ENCODE measurements at places on chromosomes 5 and 9.
A peak's percentile ranks its signal among the peaks of the same experiment; 100 is the strongest.

GRCh38 chr5:61409568-61409967 is 77.5 kb downstream of the ZSWIM6 start:
- peaks cover 49% of the 10 kb centered on the region for H3K4me1 ChIP-seq
- H3K36me3 ChIP-seq = no peaks in the 10 kb centered on the region
- DNase-seq = no peak
- no peaks in the 10 kb centered on the region for H3K27me3 ChIP-seq
- no peak overlapping the region for H3K27ac ChIP-seq
- H3K4me3 ChIP-seq = no peak overlapping the region

DNA sequence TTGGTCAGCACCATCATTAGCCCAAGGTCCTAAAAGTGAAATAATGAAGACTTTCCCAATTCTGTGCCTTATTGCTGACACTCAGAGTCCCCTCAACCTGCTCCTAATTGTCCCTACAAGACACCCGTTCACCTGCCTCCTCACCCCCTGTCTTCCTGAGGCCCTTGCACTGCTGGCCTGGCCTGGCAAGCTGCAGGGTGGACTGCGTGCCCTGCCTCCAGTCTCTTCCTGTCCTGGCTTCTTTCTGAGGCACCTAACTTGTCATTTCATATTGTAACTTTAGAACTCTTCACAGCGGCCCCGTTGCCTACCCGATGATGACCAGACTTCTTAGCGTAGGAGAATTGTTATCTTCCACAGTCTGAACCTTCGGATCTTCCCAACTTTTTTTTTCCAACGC is 153.9 kb downstream of the SMARCA2 start:
- H3K27me3 ChIP-seq = no peaks in the 10 kb centered on the region
- H3K4me1 ChIP-seq = peaks cover 18% of the 10 kb centered on the region
- DNase-seq = no peak

DNA sequence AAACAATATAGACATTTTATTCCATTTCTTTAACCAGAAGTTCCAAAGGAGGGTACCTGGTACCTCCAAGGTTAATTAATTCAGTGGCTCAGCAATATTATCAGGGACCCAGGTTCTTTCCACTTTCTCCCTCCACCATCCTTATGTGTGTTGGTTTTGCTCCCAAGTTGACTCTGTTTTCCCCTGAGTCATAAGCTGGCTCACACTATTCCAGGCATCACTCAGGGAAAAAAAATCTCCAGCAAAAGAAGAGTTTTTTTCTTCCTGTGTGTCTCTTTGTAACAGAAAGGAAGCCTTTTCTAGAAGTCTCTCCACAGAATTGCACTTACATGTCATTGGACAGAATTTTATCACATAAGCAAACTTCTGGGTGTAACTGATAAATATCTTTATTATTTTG is 31.2 kb upstream of the GALNT10 start:
- no peak overlapping the region for H3K27ac ChIP-seq
- H3K27me3 ChIP-seq = peaks cover 11% of the 10 kb centered on the region
- no peak overlapping the region for H3K4me3 ChIP-seq
- no peaks in the 10 kb centered on the region for H3K36me3 ChIP-seq
- no peaks in the 10 kb centered on the region for H3K4me1 ChIP-seq

DNA sequence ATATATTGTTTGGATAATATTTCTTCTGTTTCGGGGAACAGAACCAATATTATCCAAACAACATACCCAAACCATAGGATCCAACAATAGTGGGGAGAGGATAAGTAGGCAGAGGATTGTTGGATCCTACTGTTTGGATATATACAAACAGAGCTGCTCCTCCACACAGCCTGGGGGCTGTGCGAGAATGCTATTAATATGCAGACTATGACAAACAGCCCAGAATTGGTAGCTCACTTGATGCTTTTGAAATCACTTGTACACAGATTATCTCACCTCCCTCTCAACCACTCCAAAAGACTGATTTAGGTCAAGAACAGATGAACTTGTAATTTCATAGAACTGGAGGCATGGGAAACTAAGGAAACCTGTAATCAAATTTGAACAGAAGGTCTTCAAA is 24.4 kb upstream of the MLANA start:
- no peaks in the 10 kb centered on the region for H3K36me3 ChIP-seq
- H3K27ac ChIP-seq = no peak overlapping the region
- peaks cover 15% of the 10 kb centered on the region for H3K4me1 ChIP-seq
- no peaks in the 10 kb centered on the region for H3K27me3 ChIP-seq

GRCh38 chr5:56492812-56493211 is 259.7 kb upstream of the ANKRD55 start:
- H3K27ac ChIP-seq = no peak overlapping the region
- H3K4me3 ChIP-seq = no peak overlapping the region
- H3K27me3 ChIP-seq = no peaks in the 10 kb centered on the region

- no peak overlapping the region for H3K4me3 ChIP-seq
- DNase-seq = no peak
- H3K27me3 ChIP-seq = no peaks in the 10 kb centered on the region
- peak overlapping the region; percentile 8 for H3K27ac ChIP-seq
- H3K4me1 ChIP-seq = no peaks in the 10 kb centered on the region
These were observed 217.8 kb upstream of the TLE4 start for GRCh38 chr9:79353856-79354520.

GRCh38 chr5:121968910-121969607 is 7.3 kb downstream of the SRFBP1 start:
- peaks cover 17% of the 10 kb centered on the region for H3K36me3 ChIP-seq
- no peaks in the 10 kb centered on the region for H3K27me3 ChIP-seq
- H3K27ac ChIP-seq = no peak overlapping the region
- no peak for DNase-seq
- no peaks in the 10 kb centered on the region for H3K4me1 ChIP-seq

- H3K36me3 ChIP-seq = peaks cover 16% of the 10 kb centered on the region
- H3K4me3 ChIP-seq = no peak overlapping the region
- no peak overlapping the region for H3K27ac ChIP-seq
- DNase-seq = no peak
- H3K27me3 ChIP-seq = no peaks in the 10 kb centered on the region
- H3K4me1 ChIP-seq = peaks cover 32% of the 10 kb centered on the region
These were observed 52.6 kb downstream of the RAI14 start for GRCh38 chr5:34708777-34709176.

- no peak for DNase-seq
- no peak overlapping the region for H3K27ac ChIP-seq
- H3K27me3 ChIP-seq = peaks cover 37% of the 10 kb centered on the region
- H3K36me3 ChIP-seq = no peaks in the 10 kb centered on the region
These were observed 106.0 kb upstream of the ERCC6L2 start for GRCh38 chr9:95769473-95769872.

DNA sequence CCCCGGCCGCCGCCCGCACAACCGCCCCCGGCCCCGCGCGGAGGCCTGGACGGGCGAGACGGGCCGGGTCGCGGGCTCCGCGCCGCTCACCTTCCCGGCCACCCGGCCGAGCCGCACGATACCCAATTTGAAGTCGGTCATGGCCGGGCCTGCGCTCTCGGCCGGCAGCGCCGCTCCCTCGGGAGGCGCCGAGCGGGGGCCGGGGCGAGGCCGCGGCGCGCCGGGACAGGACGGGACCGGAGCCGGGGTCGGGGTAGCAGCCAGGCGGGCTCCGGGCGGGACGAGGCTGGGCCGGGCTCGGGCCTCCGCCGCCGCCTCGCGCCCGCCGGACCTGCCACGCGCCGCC is 216 bp downstream of the ZMYND19 start:
- H3K36me3 ChIP-seq = peaks cover 4% of the 10 kb centered on the region
- peaks cover 23% of the 10 kb centered on the region for H3K4me1 ChIP-seq
- H3K27ac ChIP-seq = no peak overlapping the region
- no peaks in the 10 kb centered on the region for H3K27me3 ChIP-seq

DNA sequence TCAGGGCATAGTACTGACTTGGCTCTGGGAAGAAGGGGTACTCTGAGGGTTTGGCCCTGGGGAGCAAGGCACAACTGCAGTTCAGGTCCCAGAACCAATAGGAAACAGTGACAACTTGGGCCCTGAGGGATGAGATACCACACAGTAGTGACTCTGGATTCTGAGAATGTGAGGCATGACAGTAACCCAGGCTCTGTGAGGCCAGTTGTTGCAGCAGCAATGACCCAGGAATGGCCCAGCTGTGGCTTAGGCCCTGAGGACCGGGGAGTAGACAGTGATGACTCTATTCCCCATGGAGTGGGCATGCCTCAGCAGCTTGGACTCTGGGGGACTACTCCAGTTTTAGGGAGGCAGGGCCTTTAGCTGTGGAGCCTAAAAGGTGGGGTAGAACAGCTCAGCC is 21.5 kb upstream of the NFIL3 start:
- no peak overlapping the region for H3K4me3 ChIP-seq
- no peaks in the 10 kb centered on the region for H3K4me1 ChIP-seq
- peaks cover 3% of the 10 kb centered on the region for H3K27me3 ChIP-seq
- H3K27ac ChIP-seq = no peak overlapping the region
- peaks cover 3% of the 10 kb centered on the region for H3K36me3 ChIP-seq

DNA sequence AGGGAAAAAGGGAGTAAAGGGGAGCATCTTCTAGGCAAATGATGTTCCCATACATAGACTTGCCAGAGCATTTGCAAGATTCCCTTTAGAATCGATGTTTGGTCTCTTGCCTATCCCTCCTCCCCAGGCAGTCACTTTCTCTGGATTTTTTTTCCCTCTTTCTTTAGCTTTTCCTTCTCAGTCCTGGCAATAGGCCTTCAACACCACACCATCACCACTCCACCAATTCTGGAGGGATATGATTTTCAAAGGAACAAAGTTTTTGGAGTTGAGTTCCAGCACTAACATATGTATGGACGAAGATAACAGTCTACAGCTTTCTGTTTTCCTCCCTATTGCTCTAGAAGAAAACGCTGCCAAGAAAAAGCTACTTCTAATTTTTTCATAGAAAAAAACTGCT is 377.4 kb downstream of the PDE4D start:
- H3K4me3 ChIP-seq = no peak overlapping the region
- no peaks in the 10 kb centered on the region for H3K4me1 ChIP-seq
- H3K36me3 ChIP-seq = no peaks in the 10 kb centered on the region
- no peak for DNase-seq
- no peak overlapping the region for H3K27ac ChIP-seq

GRCh38 chr5:57825031-57825686 is 342.5 kb upstream of the ACTBL2 start:
- H3K4me3 ChIP-seq = no peak overlapping the region
- H3K27me3 ChIP-seq = no peaks in the 10 kb centered on the region
- peaks cover 3% of the 10 kb centered on the region for H3K36me3 ChIP-seq
- DNase-seq = no peak
- H3K27ac ChIP-seq = no peak overlapping the region
- H3K4me1 ChIP-seq = peaks cover 13% of the 10 kb centered on the region

DNA sequence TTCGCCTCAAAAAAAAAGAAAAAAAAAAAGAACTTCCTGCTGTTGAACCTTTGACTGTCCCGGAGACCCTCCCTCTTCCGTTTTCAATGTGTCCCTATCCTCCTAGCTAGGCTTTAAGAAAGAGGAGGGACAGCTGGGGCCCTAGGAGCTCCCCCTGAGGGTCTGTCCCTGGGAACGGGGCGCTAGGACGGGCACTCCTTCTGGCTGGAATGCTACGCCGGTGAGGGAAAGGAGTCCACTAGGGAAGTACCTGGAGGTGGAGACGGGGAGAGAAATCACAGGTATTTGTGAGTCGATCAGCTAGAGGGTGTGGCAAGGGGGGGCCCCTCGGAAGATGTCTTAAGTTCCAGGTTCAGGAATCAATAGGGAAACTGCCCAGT is 4.6 kb downstream of the SIT1 start:
- peaks cover 5% of the 10 kb centered on the region for H3K27me3 ChIP-seq
- H3K27ac ChIP-seq = peak overlapping the region; percentile 54
- peak; percentile 21 for DNase-seq
- H3K4me1 ChIP-seq = peaks cover 26% of the 10 kb centered on the region
- peak overlapping the region; percentile 96 for H3K4me3 ChIP-seq
- peaks cover 5% of the 10 kb centered on the region for H3K36me3 ChIP-seq

GRCh38 chr5:181241393-181241975 is 2.2 kb downstream of the RACK1 start:
- peak overlapping the region; percentile 100 for H3K4me3 ChIP-seq
- peaks cover 58% of the 10 kb centered on the region for H3K4me1 ChIP-seq
- peaks cover 46% of the 10 kb centered on the region for H3K36me3 ChIP-seq
- peak overlapping the region; percentile 88 for H3K27ac ChIP-seq
- H3K27me3 ChIP-seq = peaks cover 7% of the 10 kb centered on the region

DNA sequence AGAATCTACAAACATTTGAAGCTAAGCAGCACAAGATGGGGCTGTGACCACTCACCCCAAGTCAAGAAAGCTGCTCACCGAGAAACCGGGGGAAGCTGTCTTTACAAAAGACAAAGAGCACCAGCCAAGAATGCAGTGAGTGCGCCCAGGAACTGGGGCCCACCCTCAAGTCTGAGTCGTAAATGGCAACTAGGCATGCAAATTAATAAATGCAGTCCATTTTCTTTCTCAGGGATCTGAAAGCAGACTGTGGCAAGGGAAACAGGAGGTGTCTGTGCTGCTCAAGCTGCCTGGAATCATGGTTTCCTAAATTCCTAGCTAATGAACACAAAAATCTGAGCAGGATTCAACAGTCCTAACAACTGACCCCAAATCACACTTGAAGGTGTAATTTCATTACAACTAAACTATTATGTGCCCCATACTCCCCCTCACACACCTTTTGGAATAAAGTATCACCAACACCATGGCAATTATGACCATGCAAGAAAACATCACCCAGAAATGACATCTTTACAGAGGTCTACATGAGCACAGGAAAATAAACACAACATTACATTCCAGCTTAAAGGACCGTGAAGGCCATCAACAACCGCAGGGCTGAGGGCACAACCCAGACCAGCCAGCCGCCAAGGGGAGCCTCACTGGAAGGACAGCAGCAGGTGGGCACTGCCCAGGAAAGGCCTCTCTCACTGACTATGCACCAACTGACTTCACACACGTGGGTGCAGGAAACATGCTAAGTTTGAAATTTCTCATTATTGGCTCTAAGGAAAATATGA is 17.6 kb downstream of the NSUN2 start:
- H3K27me3 ChIP-seq = no peaks in the 10 kb centered on the region
- H3K4me1 ChIP-seq = no peaks in the 10 kb centered on the region
- peaks cover 9% of the 10 kb centered on the region for H3K36me3 ChIP-seq
- no peak overlapping the region for H3K27ac ChIP-seq

- H3K27me3 ChIP-seq = no peaks in the 10 kb centered on the region
- no peak overlapping the region for H3K27ac ChIP-seq
- DNase-seq = no peak
- no peaks in the 10 kb centered on the region for H3K36me3 ChIP-seq
These were observed 352.1 kb upstream of the KIF2A start for GRCh38 chr5:61953913-61954312.

- H3K27ac ChIP-seq = no peak overlapping the region
- no peaks in the 10 kb centered on the region for H3K27me3 ChIP-seq
- peaks cover 5% of the 10 kb centered on the region for H3K36me3 ChIP-seq
- no peaks in the 10 kb centered on the region for H3K4me1 ChIP-seq
These were observed 184.0 kb downstream of the CNTLN start for GRCh38 chr9:17318821-17319320.

DNA sequence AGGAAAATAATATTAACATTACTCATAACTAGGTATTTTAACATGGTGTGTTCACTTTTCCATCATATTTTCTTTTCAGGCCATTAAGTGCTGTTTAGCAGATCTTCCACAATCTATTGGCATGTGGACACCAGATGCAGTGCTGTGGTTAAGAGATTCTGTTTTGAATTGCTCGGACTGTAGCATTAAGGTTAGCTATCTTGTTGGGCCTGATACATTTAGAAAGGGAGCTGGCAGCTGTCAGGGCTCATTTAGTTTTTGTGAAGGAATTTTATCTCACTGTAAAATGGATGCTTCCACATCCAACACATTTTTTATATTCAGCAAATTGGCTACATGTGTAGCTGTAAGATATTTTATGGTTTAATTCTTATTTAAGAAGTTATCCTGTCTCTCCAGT is 20.7 kb upstream of the TMOD1 start:
- H3K4me3 ChIP-seq = no peak overlapping the region
- H3K36me3 ChIP-seq = peaks cover 4% of the 10 kb centered on the region
- H3K4me1 ChIP-seq = no peaks in the 10 kb centered on the region
- no peak overlapping the region for H3K27ac ChIP-seq
- DNase-seq = no peak

GRCh38 chr5:586751-587285 is 25.3 kb upstream of the CEP72 start:
- no peaks in the 10 kb centered on the region for H3K36me3 ChIP-seq
- H3K4me1 ChIP-seq = peaks cover 3% of the 10 kb centered on the region

Measured in neural crest cell (in vitro differentiated cells).